ENCODE measurements at places on chromosomes 7 and 10.
A peak's percentile ranks its signal among the peaks of the same experiment; 100 is the strongest.

GRCh38 chr10:34576797-34577196 lies 238.3 kb downstream of the PARD3 start:
- no peak for DNase-seq

GRCh38 chr7:46569133-46569465 lies 648.0 kb upstream of the IGFBP3 start:
- DNase-seq = no peak

- peak; percentile 74 for DNase-seq
These were observed 709 bp downstream of the ARPC1B start for GRCh38 chr7:99375070-99375807.

DNA sequence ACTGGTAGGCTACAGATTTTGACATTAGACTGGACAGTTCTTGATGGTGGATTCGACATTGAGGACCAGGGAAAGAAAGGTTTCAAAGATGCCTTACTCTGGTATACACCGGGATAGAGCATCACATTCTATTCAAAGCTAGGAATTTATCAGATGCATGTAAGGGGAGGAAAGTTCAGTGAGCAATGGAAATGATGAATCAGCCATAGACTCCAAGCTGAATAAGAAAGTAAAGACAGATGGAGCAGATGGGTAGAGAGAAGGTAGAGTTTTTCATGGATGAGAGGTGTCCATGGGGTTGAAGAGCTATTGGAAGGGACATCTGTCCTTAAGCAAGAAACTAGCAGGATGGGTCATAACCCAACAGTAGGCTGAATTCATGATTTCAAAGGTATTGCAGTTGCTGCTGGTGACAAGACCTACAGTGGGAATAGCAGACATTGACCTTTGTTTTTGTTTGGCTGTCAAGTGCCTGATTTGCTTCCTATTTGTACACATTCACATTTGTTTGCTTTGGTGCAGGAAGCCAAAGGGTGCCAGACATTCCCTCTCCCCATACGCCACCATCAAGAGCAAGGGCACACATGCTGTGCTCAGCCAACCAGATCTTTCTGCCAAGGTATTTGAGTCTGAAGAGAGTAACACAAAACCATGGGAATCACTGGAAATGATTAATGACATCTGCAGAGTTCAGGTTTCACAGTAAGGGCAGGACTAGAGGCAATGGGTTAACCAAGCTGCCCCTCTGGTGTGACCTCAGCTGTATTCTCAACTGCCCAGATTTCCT lies 8.6 kb upstream of the CACUL1 start:
- DNase-seq = no peak

DNA sequence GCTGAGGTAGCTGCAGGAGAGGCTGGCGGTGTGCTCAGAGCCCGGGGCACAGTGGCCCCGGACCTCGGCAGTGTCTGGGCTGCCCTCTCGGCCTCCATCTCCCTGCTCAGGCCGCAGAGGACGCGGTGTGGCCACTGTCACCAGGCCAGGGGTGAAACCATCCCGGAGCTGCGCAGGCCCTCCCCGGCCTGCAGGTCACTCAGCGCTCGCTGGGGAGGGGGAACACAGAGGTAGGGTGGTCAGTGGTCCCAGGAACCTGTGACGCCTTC lies 49.8 kb upstream of the DAGLB start:
- no peak for DNase-seq

DNA sequence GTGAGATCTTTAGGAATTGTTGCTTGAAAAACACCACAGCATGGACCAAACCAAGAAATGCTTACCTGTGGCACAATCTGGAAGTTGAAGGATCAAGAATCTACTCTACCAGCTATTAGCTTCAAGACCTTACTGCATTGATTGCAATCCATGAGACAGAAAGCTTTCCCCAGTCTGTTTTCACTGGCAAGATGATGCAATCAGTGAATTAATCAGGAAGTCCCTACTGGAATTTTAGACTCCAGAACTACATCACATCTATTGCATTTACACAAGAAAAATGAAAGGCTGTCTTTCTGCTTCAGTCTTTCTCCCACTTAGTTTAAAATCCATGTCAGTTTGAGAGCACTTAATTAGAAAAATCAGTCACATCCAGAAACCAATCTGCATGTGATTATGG lies 191.7 kb downstream of the TFEC start:
- DNase-seq = no peak

- peak; percentile 38 for DNase-seq
These were observed 82.6 kb downstream of the KCNMA1 start for GRCh38 chr10:77554996-77555397.

- DNase-seq = peak; percentile 79
These were observed 6.8 kb upstream of the TAS2R40 start for GRCh38 chr7:143214789-143215679.

GRCh38 chr7:151339651-151340382 lies 1.8 kb upstream of the NUB1 start:
- DNase-seq = peak; percentile 45

DNA sequence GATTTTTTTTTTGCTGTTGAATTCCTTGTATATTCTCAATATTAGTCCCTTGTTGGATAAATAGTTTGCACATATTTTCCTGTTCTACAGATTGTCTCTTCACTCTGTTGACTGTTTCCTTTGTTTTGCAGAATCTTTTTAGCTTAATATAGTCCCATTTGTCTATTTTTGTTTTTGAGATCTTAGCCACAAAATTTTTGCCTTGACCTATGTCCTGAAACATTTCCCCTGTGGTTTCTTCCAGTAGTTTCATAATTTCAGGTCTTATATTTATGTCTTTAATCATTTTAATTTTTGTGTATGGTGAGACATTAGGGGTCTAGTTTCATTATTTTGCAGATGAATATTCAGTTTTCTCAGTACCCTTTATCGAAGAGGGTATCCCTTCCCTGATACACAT lies 92.7 kb downstream of the LANCL2 start:
- no peak for DNase-seq

- no peak for DNase-seq
These were observed 73.3 kb downstream of the DNAH11 start for GRCh38 chr7:21616091-21616490.

- DNase-seq = no peak
These were observed 474.0 kb upstream of the FOXK1 start for GRCh38 chr7:4208086-4208485.

DNA sequence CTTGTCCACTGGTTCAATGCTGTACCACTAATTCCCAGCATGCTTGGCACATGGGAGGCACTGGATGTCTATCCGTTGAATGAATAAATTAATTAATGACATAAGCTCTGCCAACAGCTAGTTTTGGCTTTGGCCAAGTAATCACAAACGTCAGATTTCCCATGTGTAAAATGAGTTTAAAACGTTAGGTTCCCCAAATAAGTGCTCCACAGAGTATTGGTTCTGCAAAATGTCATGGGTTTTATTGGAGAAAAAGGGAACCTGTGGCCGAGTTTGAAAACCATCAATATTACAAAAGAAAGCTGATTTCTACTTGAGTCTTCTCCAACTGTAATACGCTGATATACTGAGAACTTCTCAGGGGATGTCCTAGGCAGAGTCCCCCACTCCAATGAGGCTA lies 23.2 kb downstream of the ELMO1 start:
- DNase-seq = no peak

- no peak for DNase-seq
These were observed 216.1 kb upstream of the STEAP4 start for GRCh38 chr7:88522771-88523293.

- no peak for DNase-seq
These were observed 377.6 kb downstream of the PHTF2 start for GRCh38 chr7:78176171-78176570.

- DNase-seq = no peak
These were observed 513.8 kb downstream of the MAGI2 start for GRCh38 chr7:78939669-78940068.

GRCh38 chr7:32034052-32034451 lies 36.2 kb downstream of the PDE1C start:
- no peak for DNase-seq

All from activated CD8-positive, alpha-beta T cell treated with anti-CD3 and anti-CD28 coated beads, Interleukin-2, amount 10 ng/mL, durations not matched to agents 7 days and 5 days (primary cell).